ENCODE measurements at places on chromosomes 5 and 9.

DNA sequence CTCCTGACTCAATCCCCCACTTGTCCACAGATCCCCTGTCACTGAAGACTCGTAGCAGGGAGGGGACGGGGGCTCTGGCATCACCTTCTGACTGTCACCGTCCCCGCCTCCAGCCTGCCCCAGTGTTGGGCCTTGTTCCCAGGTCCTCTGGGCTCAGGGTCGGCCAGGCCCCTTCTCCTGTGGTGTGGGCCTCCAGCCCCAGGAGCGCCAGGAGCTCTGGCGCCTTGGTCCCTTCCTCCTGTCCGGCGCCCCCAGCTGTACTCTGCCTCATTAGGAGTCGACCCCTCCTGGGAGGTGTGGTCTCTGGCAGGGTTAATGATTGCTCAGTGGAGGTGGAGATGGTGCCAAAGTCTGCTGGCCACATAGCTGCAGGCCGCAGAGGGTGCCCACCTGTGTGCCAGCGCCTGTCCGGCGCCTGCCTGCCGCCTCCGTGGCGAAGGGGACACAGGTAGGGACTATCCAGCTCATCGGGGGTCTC is at the start of gene CDHR2:
Gene CDHR2 (plus strand): TSS at position 376 of the 478 bp plus-strand sequence. CDS start 16,011 bp downstream, outside the sequence.
- DNase-seq = no peak

- DNase-seq = no peak
Measured at GRCh38 chr9:137199411-137200121, 975 bp downstream of the TPRN start.

DNA sequence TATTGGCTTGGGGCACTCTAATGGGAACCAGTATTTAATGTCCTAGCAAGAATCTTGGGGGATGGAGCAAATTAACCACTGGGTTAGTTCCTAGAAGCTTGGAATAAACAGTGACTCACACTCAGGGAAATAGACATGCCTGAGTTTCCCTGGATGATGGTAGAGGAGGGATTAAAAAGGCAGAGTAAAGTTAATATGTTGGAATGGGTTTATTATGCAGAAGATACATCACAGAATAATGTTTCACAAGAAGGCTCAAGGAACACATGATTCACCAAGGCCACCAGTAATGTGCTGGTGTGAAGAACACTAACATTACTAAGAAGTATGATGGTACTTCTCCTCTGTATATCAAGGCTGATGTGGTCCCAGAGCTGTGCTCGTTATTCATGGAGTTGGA is 752.9 kb upstream of the SEMA6A start:
- DNase-seq = no peak

GRCh38 chr5:95822043-95822541 is 434 bp downstream of the GLRX start:
- no peak for DNase-seq

DNA sequence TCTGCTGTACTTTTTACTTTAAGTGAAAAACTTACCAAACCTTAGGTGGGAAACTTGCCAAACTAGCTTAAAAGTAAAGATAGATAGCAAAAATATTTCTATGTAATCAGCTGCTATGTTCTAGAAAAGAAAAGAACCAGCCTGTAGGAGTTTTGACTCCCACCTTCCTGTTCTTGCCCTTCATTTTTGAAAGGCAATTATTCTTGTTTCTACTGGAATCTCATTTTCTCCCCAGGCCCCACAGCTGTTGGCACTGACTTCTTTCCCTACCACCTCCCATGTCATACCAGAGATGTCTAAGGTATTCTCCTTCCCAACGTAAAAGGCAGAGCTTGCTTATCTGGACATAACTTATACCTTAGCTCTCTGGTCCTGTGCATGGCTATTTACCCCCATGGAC is 389.7 kb downstream of the ARHGEF28 start:
- no peak for DNase-seq

DNA sequence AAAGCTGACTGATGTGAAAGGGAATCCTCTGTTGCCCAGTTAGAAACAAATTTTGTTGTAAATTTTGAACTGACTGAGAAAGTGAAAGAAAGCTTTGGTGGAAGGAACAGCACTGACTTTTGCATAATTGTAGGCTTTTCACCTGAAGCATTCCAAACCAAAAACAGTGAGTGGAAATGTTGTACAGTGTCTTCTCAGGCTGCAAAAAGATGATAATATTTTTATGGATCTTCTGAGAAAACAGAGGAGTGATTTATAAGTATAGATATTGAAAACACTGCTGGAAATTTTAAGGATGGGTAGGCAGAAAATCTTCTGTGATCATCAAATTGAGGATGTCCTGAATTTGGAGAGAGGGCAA is 40.0 kb downstream of the LURAP1L start:
- DNase-seq = no peak

GRCh38 chr9:28317745-28318144 is 744.5 kb upstream of the C9orf72 start:
- no peak for DNase-seq

- no peak for DNase-seq
Measured at GRCh38 chr5:147093138-147093537, 141.7 kb upstream of the STK32A start.

DNA sequence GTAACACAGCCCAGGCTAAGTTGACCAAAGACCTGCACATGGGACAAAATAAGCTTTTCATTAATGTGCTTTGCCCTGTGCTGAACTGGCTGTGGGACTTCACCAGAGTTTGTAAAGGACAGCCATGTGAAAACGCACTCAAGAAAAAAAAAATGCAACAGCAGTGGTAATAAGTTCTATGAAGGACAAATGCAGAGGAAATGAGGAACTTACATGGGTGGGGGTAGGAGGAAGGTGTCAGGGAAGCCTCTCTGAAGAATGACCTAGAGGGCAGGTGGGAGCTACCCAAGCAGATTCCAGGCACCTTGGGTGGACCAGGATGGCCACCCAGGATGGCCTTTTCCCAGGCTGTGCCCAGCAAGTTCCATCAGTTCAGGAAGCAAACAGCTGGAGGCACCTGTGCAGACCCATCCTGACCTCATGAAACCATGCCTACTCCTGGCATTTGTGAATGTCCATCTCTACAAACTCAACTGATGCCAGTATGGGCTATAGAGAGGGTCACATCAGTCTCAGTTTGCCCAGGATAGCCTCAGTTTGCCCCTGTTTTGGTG is 6.7 kb upstream of the PHF2 start:
- no peak for DNase-seq

- DNase-seq = no peak
Measured at GRCh38 chr9:34717996-34718614, 8.2 kb upstream of the CCL21 start.

- no peak for DNase-seq
Measured at GRCh38 chr9:91787931-91788330, 162.1 kb downstream of the ROR2 start.

GRCh38 chr9:37652261-37652660 is 1.5 kb downstream of the FRMPD1 start:
- DNase-seq = no peak

GRCh38 chr9:2356041-2356790 is 265.4 kb upstream of the VLDLR start:
- DNase-seq = no peak

DNA sequence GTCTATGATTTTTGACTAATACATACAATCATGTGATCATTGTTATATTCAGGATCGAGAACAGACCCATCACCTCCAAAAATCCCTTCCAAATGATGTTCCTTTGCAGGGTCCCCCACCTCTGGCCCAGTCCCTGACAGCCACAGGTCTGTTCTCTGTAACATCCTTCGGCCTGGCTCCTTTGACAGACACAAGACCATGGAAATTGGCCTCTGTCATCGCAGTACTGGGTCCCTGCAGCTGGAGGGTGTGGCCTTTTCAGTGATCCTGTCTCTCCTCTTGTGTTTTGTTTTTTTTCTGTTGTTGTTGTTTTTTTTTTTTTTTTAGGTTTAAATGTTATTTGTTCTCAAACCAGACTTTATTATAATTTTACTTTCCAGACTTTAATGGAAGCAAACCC is 27.4 kb upstream of the ANKRD33B start:
- no peak for DNase-seq

DNA sequence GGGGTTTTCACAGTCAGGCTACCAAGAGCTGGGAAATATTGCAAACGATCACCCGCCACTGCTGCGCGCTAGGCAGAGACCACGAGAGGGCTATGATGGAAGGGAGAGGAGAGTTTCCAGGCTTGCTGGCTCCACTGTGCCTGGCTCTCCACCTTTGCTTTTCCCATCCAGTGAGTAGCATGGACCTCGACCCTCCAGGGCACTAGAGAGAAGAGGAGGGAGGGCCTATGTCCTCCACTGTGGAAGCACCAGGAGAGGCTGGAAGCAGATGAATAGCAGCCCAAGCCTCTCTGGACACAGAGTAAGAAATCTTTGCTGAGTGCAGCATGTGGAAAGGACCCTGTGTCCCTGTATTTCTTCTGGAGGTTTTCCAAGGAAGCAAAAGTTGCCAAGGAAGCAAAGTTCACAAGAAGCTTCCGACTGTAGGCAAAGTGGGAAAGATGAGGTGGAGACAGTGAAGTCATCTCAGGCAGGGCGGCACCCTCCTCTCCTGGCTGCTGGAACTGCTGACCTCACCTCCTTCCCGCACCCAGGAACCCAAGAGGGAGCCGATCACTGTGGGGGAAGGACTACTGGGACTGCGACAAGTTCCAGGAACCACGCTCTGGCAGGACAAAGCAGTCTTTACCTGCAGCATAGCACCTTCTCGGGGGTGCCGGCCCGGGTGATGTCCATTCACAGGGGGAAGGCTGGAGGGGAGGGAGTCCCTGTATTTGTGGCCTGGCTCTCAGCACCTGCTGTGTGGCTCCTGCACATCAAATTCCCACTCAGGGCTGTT is 79.6 kb downstream of the CSNK1A1 start:
- no peak for DNase-seq

- no peak for DNase-seq
Measured at GRCh38 chr5:45171563-45171962, 362.8 kb downstream of the MRPS30 start.

DNA sequence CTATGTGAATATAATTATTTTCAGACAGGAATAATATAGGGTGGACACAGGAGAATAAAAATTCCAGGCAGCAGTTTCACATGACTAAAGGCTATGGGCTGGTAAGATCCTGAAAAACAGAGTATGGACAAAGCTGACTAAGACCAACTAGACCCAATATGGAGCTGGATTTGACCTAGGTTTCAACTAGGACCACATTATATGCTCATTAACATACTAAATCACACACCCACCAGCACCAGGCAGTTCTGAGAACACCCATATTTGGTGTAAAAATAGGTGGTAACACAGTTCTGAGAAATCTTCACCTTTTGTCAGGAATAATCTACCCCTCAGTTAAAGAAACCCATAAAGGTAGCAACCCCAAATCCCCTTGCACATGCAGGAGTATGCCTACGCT is 64.7 kb downstream of the MAPKAP1 start:
- DNase-seq = no peak

- no peak for DNase-seq
Measured at GRCh38 chr5:123119334-123119986, 30.4 kb downstream of the PRDM6 start.

- no peak for DNase-seq
Measured at GRCh38 chr9:94656200-94656599, 16.9 kb upstream of the FBP1 start.

DNA sequence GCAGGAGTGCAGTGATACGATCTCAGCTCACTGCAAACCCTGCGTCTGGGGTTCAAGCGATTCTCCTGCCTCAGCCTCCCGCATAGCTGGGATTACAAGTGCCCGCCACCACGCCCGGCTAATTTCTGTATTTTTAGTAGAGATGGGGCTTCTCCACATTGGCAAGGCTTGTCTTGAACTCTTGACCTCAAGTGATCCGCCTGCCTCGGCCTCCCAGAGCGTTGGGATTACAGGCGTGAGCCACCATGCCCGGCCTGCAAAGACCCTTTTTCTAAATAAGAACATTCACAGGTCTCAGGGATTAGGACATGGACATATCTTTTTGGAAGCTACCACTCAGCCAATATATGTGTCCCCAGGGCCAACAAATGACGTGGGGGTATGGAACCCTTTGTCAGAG is 49.6 kb upstream of the GFPT2 start:
- no peak for DNase-seq

GRCh38 chr5:109411627-109412026 is 1.9 kb upstream of the PJA2 start:
- no peak for DNase-seq

- peak; percentile 71 for DNase-seq
Measured at GRCh38 chr9:128034821-128035652, 32.1 kb downstream of the NAIF1 start.

- no peak for DNase-seq
Measured at GRCh38 chr9:16364347-16364746, 506.1 kb downstream of the BNC2 start.

GRCh38 chr9:138007918-138008841 is 130.6 kb downstream of the CACNA1B start:
- DNase-seq = no peak

DNA sequence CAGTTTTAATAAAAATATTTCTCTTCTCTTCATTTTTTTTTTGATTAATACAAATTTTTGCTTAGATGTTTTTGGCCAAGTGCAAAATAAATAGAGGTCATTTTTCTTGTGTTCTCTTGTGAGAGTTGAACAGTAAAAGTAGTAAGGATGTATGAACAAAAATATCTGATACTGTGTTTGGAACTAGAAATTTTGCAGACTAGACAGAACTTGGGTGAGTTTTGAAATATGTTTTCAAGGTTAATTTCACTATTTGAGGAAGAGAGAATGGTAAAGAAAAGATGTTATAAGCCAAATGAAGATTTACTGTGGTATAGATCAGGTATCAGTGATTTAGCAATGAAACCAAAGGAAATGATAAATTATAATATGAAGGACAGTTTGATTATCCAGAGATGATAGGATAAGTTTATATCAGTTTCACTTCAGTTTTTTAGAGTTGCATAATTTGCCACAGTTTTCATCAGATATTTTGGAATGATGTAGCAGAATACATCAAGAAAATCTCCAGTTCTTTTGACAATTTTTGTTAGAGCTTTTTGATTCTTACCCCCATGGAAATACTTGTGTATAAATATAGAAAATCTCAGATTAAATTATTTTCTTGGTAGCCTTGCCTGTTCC is 147.9 kb upstream of the VCAN start:
- no peak for DNase-seq

DNA sequence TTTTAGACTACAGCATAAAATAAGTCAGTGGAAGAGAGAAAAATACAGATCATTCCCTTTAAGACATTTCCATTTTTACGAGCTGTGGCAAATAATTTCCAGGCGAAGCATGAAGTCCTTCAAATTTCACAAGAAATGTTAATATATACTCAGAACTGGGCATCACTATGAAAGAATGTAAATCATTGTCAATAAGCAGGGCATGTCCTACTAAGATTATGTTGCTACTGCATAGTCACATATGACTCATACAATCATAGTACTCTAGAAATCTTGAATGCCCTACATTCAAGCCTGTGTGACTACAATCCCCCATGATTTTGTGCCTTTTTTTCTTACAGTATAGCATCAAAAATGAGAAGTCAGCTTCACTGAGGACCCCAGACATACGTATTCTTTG is 485.2 kb upstream of the FTMT start:
- DNase-seq = no peak

DNA sequence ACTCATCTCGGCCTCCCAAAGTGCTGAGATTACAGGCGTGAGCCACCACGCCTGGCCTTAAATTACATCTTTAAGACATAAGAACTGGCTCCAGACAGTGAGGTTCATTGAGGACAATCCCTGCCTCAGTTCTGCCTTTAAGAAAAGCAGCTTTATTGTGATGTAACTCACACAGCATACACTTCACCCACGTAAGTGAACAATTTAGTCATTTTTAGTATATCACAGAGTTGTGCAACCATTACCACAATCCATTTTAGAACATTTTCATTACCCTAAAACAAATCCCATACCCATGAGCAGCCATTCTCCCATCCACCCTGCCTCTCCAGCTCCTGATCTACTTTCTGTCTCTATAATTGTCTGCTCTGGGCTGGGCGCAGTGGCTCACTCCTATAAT is 24.0 kb upstream of the LTC4S start:
- DNase-seq = no peak

All from CD4-positive, alpha-beta T cell (primary cell).